Activated effector memory CD4-positive, alpha-beta T cell treated with anti-CD3 and anti-CD28 coated beads, Interleukin-2, amount 50 U/mL, for 16 hours (primary cell): ENCODE measurements at places on chromosomes 13 and 19.

DNA sequence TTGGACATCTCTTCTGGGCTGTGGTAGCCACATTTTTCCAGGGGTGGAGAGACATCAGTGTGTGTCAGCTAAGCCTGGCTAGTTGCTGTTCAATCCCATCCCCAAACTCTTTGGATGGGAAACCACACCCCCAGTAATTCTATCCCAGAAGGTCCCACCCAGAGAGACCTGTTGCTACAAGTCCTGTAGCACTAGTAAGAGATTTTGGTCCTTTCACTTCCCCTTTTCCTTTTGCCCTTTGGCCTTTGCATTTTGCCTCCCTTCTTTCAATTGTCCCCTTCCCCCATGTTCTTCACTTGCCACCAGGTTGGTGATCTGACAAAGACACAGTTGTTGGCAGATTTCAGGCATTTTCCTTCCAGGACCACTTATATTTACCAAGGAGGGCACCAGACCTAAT, 3.8 kb downstream of the CBY2 start:
- DNase-seq = no peak

DNA sequence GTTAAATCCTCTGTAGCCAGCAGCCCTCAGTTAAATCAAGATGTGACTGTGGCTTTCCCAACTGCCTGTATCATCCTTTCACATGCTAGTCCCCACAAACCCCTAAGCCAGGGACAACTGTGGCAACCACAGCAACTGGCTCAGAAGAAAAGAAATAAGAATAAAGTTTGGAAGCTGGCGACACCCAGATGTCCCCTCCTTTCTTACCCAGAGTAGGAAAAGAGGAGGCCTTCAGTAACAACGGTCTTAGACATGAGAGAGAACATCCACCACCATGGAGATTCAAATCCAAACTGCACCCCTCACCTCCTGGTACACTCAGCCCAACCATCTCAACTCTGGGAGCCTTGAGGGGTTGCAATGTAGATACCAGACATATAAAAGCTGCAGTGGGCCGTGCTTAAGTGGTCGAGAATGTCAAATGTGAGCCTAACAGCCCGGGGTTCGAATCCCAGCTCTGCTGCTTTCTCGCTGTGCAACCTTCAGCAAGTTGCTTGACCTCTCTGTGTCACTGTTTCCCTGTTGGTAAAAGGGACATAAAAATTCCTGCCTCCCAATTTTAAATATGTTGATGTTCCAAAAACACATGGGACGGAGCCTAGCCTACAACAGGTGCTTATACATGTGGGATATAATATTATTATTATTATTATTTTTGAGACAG, 23.8 kb downstream of the ZNRF4 start:
- DNase-seq = no peak

DNA sequence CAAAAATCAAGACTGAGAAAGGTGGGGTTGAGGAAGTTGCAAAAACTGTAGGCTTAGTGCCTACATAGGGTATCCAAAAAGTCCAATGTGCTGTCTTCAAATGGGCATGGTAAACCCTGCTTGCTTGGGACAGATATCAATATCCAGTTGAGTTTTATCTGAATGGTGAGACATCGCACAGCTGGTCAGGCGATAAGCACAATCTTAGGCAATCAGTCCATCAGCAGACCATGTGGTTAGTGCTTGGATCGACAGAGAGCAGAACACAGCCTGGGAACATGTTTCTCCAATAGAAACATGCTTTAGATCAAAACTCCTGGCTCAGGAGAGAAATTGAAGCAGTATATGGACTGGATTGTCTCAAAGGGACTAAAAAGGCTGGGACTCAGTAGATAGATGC, 151.3 kb upstream of the IPO5 start:
- DNase-seq = no peak

- DNase-seq = no peak
These were observed 63.7 kb downstream of the KL start for GRCh38 chr13:33079960-33080359.

DNA sequence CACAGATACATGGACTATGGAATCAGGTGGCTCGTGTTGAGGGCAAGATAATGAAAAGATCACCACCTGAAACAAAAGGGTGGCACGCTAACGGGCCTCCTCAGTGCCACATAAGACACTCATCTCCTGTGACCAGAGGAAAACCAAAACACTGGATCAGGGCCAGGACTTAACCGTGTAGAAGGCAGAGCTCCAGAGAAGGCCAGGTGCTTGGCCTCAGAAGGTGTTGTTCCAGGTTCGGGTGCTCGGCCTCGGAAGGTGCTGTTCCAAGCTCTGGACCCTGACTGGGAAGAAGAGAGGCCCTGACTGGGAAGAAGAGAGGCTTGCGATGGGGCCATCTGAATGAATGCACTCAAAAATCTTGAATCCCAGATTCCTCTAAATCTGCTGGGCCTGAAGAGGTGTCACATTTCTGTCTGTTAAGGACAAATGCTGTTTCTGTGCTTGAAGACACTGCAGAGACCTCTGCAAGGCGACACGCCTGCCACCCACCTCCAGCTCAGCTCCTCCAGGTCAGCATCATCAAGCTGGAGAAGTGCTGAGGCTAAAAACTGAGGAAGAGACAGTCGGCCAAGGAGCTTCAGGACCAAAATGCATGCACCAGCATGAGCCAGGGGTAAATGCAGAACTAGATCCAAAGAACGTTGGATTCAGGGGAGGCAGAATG, 2.7 kb upstream of the RASA3 start:
- DNase-seq = peak; percentile 61

GRCh38 chr13:95128045-95128643, 173.1 kb downstream of the ABCC4 start:
- DNase-seq = no peak

GRCh38 chr13:78182813-78183212, 264.2 kb upstream of the EDNRB start:
- DNase-seq = no peak

- DNase-seq = no peak
These were observed 560.6 kb downstream of the TBC1D4 start for GRCh38 chr13:74921326-74921725.

DNA sequence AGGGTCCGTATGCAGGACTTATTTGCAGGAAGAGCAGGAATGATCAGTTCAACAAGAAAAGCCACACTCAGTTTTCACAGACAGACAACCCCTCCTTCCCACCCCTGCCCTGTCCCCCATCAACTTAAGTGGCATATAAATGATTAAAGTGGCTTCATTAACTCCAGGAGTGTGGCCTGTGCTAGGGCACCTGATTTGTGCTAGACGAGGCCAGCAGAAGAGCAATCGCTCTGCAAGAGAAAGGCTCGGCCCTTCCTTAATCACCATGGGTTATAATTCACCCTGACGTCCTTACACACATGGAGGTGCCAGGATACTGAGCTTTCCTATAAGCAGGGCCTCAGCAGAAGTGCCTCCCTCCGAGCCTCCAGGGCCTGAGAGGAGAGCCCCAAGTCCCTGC, 14.6 kb downstream of the C19orf12 start:
- DNase-seq = no peak

DNA sequence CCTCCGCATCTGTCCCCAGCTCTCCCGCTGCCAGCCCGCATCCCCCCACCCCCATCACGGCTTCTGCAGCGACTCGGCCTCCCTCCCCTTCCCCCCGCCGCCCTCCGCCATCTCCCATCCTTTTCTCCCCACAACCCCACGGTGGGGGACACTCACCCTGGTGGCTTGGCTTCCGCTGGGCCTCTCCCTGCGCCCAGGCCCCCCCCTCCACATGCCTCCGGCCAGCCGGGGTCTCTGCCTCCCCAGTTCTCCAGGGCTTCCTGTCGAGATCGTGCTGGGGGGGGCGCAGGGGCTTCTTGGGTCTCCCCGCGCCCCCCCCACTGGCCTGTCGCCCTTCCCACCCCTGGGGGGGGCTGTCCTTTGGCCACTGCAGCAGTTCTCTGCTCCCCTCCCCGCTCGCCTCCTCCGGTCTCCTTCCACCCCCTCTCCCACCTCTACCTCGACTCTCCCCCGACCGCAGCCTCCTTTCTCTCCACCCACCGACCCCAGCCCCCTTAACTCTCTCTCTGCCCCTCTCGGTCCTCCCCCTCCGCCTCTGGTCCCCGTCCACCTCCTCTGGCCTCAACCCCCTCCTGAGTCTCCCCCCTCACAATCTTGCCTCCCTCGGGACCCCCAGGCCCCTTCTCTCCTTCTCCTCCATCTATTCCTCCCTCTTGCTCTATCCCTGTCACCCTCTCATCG, 17.1 kb downstream of the LRRC4B start:
- no peak for DNase-seq

- no peak for DNase-seq
These were observed 46.9 kb downstream of the SIPA1L3 start for GRCh38 chr19:37953918-37954303.

DNA sequence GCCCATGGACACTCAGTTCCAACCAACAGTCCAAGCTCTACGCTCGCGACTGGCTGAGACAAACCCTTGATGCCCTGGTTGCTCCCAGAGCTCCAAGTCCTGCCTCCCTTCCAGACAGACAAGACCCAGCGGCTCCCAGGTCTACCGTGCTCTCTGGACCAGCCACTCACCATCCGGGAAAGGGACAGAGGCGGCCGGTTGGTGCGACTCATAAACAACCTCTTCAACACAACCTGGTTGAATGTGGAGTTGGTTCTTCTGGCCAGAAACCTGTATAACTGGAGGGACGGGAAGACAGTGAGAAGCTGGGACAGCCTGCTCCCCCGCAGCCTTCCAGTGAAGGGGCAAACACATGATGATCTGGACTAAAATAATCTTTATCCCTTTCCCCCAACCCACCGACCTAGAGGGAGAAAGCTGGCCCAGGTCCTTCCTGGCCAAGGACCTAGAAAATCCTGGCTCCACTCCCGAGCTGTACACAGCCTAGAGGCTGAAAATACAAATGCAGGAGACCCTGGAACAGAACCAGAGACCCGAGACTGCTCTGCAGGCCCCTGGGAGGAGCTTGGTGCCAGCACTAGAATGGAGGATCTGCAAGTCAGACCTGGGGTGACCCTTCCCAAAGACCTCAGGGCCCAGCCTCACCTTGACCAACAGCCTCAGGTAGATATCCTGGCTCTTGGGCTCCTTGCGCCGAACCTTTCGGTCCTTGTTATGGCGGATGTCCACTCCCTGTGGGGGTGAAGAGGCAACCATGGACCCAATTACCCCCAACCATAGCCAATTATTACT, 1.6 kb downstream of the RPL18 start:
- DNase-seq = no peak

DNA sequence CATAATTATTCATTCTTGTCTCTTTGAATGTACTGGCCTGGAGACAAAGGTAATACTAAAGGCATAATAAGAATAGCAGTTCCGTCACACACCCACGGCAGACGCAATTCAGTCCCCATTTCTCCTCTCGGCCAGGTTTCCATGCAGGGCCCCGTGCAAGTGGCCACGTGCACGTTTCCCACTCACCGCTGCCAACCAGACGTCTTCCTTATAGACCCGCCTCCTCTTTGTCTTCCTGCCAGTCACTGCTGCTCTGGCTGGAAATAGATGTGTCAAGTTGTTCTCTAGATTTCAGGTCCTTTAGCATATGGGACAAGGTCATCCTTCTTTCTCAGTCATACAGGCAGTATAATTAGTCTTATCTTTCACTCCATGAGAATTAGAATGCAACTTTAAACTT, 204.3 kb downstream of the SUCLA2 start:
- DNase-seq = no peak

- DNase-seq = no peak
These were observed 135.7 kb downstream of the MIPEP start for GRCh38 chr13:23753458-23753857.

DNA sequence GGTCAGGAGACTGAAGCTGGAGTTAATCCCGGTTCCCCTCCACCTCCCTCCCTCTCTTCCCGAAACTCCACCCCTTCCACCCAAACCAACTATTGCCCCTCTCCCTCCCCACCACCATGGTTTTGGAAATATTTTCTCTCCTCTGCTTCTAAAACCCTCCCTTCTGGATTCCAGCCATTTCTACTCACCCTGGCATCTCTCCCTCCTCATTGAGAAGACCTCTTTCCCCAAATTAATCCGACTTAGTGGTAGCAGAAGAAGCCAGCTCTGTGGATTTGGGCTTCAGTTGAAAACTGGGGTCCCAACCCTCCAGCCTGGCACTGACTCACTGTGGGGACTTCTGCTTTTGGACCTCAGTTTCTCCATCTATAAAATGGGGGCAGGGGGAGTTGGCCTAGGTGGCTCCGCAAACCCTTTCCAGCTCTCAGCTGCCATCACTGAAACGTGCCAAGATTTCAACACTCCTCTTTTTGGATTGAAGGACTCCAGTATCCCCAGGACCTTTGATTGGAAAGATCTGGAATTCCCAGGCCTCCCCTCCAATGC, 1.6 kb downstream of the GPR4 start:
- DNase-seq = no peak

GRCh38 chr13:74087357-74087756, 46.8 kb downstream of the KLF12 start:
- DNase-seq = no peak

- DNase-seq = peak; percentile 79
These were observed 19.8 kb downstream of the STK24 start for GRCh38 chr13:98556968-98557631.

GRCh38 chr19:14361824-14362223, 19.4 kb upstream of the ADGRE5 start:
- DNase-seq = peak; percentile 76

- peak; percentile 78 for DNase-seq
These were observed 7.9 kb downstream of the UNC13A start for GRCh38 chr19:17680230-17680722.

DNA sequence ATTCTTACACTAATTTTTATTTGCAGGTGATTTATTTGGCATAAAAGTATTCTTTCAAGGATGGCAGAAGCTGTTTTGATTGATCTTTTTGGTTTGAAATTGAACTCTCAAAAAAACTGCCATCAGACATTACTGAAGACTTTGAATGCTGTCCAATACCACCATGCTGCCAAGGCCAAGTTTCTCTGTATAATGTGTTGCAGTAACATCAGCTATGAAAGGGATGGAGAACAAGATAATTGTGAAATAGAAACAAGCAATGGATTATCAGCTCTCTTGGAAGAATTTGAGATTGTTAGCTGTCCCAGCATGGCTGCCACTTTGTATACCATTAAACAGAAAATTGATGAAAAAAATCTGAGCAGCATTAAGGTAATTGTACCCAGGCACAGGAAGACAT, 1.2 kb downstream of the LACC1 start:
- no peak for DNase-seq

GRCh38 chr19:21256722-21257121, 72.5 kb downstream of the ZNF708 start:
- DNase-seq = no peak

- no peak for DNase-seq
These were observed 172.8 kb downstream of the DNAJC15 start for GRCh38 chr13:43196086-43196621.

GRCh38 chr19:57359300-57359699, 4.1 kb upstream of the TRAPPC2B start:
- DNase-seq = no peak

DNA sequence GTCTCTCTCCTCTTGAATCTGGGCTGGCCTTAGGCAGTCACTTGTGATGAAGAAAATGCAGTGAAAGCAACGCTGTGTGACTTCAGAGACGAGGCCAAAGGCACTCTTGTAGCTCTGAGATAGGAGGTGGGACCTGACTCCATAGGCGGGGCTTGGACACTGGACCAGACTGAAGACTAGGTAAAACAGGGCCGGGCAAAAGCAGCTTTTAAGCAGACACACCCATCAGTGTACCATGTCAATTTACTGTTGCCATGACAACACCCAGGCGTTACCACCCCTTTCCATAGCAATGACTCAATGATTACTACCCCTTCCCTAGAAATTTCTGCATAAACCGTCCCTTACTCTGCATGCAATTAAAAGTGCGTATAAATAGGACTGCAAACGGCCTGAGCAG, 6.6 kb upstream of the EID2 start:
- no peak for DNase-seq

- DNase-seq = no peak
These were observed 41.5 kb upstream of the MEDAG start for GRCh38 chr13:30864433-30865122.

- no peak for DNase-seq
These were observed 7.4 kb downstream of the FCGBP start for GRCh38 chr19:39927076-39927475.
